ENCODE measurements at places on chromosomes 5 and 9.

GRCh38 chr5:34775886-34776285 is 63.1 kb upstream of the TTC23L start:
- no peak for DNase-seq

GRCh38 chr9:93368437-93368836 is 83.0 kb upstream of the FAM120A start:
- DNase-seq, result no peak

DNA sequence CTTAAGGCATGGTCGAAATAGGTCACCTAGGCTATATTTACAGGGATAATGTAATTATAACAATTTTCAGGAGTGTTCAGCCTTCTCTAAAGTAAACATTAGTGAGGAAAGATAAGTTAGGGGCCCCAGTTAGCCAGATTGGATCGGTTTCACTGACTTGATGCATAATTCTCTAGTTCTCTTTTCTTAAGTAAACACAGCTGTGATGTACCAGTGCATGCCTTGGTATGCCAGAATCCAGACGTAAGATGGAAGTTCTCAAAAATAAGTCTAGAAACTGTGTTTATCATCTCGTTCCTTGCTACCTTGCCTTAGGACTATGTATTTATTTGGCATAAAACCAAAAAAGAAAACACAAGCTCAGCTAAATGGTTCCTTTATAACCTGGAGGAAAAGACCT is 442.2 kb upstream of the CLINT1 start:
- no peak for DNase-seq

- DNase-seq, result no peak
Measured at GRCh38 chr9:118449554-118449953, 745.4 kb downstream of the TLR4 start.

GRCh38 chr9:115799734-115800133 is 353.9 kb upstream of the PAPPA start:
- DNase-seq, result no peak

- DNase-seq, result no peak
Measured at GRCh38 chr5:179876610-179876952, 18.0 kb upstream of the MRNIP start.
